ENCODE measurements at places on chromosomes 4 and X. TPM values are rescaled to one million over a fixed set of nuclear protein-coding genes. Genes with fewer than 3 reads are reported as not detected.

TMEM150C gene
- 8.6 TPM for total RNA-seq

CSAG1 gene
- total RNA-seq, result not detected

SPON2 gene
- 4.0 TPM for total RNA-seq

MAGEC3 gene
- total RNA-seq, result under 0.01 TPM

DNA sequence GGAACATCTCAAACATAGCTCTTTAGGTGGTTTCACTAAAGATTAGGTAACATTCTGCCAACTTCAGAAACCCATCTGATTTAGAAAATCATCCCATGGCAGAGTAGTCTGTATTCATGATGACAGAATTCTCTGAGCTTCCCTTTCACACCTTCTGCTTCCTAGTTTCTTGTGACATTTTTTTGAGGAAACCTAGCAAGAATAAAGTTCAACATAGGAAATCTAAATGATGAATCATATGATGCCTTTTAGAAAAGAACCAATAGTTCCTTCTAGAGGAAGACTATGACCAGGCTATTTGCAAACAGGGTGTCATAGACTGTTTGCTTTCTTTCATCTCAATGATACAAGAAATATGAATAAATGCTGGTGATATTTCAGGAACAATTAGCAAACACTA, 49.8 kb upstream of the CAMK2D start:
- no peak for DNase-seq

DNA sequence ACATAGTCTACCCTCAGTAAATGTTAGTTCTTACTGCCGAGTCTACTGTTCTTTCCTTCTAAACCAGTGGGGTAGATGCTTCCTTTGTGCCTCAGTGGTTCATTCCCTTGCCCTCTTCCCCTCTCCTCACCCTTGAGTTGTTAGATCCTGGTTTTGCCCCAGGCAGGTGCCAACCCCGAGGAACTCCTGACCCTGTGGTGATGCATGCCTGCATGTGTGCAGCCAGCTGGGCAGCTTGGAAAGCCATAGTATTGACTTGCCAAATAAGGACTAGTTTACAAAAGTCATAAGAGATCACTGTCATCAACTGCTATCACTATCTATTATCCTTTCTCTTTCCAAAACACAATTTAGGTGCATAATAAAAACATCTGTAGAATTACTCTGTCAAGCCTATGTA, 50.9 kb downstream of the REPS2 start:
- DNase-seq, result no peak

DNA sequence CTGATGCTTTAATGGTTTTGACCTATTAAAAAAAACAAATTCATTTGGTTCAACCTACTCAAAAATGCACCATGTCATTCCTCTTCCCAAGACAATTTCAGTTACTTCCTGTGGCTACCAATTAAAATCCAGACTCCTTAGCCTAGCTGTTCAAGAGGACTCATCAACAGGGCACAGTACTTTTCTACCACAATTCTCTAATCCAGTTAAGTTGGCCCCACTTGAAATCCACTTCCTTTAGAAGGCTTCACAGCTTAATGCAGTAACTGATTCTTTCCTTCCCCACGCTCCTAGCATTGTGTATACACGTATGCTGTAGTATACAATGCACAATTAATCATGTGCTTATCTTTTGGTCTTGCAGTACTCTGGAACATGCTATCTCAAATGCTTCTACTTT, 129.8 kb downstream of the UGT8 start:
- no peak for DNase-seq

GRCh38 chr4:39497909-39498726, 29.1 kb downstream of the UGDH start:
- DNase-seq, result no peak

- no peak for DNase-seq
Measured at GRCh38 chrX:130896026-130896425, 7.0 kb downstream of the ENOX2 start.

DNA sequence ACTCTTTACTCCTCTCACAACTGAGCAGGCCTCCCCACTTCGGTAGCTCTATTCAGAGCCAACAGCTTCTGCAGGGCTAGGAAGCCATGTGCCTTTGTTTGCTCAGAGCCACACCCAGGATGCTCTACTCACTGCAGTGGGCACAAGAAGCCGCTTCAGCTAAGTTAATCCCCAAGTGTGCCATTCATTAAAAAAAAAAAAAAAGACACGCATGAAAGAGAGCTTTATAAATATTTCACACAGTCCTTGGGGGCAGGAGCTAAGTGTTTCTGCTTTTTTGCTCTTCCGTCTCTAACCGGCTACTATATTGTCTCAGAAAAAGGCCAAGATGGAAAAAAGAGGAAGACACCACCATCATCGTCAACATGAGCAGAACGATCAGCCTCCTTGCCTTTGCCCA, 8.1 kb downstream of the CRMP1 start:
- DNase-seq, result no peak

GRCh38 chr4:153916273-153916755, 127.4 kb upstream of the SFRP2 start:
- no peak for DNase-seq
